KG1 (cell line): ENCODE measurements at places on chromosomes 7 and 10.

DNA sequence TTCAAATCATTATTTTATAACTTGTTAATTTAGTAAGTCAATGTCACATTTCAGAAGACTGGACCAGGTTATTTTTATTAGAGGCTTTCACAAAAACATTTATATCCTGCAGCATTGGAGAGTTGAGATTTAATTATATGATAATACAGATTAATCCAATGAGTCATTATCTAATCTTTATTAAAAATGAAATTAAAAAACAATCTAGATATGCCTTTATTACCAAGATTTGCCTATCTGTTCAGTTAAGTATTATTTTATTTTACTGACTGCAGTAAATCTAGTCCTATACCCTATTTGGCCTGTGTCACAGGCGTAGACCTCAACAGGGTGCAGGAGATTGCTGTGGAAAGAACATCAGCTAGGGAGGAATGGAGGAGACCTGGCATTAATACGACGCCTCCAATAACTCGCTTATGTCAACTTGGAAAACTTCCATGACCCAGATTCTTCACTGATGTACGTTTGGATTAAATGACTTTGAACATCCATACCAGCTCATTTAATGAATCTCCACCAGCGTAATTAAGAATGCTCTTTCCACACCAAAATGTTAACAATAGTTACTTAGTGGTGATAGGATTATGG, 18.2 kb downstream of the PAXIP1 start:
- no peak for DNase-seq

DNA sequence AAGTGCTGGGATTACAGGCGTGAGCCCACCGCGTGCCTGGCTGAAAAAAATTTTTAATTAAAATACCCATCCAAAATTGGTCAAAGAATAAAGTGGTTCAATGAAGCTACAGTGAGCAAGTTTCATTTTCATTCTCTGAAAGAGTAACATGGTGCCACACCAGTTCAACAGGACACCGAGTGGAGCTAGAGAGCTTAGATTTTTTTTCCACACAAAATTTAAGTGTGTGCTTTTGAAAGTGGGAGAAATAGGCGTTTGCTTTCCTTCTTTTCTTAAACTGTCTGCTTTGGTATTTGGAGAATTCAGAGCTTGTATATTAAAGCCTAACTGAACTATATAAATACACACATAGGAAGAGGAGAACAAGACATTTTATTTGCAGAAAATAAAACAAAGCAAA, 43.4 kb downstream of the BPGM start:
- no peak for DNase-seq

GRCh38 chr10:58104351-58104751, 163.3 kb downstream of the IPMK start:
- no peak for DNase-seq

DNA sequence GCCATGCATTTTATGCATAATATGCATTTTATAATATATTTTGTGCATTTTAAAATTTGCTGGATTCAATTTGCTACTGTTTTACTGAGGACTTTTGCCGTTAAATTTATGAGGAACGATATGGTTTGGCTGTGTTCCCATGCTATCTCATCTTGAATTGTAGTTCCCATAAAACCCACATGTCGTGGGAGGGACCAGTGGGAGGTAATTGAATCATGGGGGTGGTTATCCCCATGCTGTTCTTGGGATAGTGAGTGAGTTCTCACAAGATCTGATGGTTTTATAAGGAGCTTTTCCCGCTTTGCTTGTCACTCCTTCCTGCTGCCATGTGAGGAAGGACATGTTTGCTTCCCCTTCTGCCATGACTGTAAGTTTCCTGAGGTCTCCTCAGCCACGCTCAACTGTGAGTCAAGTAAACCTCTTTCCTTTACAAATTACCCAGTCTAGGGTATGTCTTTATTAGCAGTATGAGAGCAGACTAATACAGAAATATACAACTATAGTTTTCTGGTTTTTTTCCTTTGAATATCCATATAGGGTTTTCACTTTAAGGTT, 201.4 kb upstream of the SH2B2 start:
- no peak for DNase-seq

DNA sequence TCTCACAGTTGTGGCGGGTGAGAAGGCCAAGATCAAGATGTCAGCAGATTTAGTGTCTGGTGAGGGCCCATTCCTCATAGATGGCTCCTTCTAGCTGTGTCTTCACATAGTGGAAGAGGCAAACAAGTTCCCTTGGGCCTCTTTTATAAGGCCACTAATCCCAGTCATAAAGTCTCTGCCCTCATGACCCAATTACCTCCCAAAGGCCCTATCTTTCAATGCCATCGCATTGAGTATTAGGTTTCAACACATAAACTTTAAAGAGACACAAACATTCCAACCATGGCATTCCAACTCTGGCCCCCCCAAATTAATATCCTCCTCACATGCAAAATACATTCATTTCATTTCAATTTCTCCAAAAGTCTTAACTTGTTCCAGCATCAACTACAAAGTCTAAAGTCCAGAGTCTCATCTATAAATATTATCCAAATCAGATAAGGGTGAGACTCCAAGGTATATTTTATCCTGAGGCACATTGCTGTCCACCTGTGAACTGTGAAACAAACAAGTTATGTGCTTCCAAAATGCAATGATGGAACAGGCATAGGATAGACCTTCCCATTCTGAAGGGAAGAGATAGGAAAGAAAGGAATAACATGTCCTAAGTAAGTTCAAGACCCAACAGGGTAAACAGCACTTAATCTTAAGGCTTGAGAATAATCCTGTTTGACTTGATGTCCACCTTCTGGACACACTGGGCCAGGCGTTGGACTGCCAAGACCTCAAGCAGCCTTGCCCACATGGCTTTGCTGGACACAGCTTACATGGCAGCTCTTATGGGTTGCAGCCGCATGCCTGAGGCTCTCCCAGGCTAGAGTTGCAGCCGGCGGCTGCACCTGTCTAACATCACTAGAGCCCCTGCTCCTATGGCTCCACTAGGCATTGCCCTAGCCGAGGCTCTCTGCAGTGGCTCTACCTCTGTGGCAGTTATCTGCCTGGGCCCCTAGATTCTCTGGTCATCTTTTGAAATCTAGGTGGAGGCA, 312.8 kb downstream of the TNS3 start:
- DNase-seq: no peak
